ENCODE measurements at places on chromosomes 5 and 9. TPM values are rescaled to one million over a fixed set of nuclear protein-coding genes. Genes with fewer than 3 reads are reported as not detected.
A peak's percentile ranks its signal among the peaks of the same experiment; 100 is the strongest.

GRHPR gene
- total RNA-seq, result 90.7 TPM

CCDC107 gene
- total RNA-seq, result 28.0 TPM

GRCh38 chr5:98258939-98259338, 514.5 kb upstream of the RGMB start:
- no peak for DNase-seq

IRX2 gene
- 0.13 TPM for total RNA-seq

- DNase-seq, result no peak
These were observed 7.8 kb downstream of the TOR1B start for GRCh38 chr9:129810788-129811187.

GRCh38 chr9:98104445-98104881, 14.6 kb downstream of the TRIM14 start:
- no peak for DNase-seq

DNA sequence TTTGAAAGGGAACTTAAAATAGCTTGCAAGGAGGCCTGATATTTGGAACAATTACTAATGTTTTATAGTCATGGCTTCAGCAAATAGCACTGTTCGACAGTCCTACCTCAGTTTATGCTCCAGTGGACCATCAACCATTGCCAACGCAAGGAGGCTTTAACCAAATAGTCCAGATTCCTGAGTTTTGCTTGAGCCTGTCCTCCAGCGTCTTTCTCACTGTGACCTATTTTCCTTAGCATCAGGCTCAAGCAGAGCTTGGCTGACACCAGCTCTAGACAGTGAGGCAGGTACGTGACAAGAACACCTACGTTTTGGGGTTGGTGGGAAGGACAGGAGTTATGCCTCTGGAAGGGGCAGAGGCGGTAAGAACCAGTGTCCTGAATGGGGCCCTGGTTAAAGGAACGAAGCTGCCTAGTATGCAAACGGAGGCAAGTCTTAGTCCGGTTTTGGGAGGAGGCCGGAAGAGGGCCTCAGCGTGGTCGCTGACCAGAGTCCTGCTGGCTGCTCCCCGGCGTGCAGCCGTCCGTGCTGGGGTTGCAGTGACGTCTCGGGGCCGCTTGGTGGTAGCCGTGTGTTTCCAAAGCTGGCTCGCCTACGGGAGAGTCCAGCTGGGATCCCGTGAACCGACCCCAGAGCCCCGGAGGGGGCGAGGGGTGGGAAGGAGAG, 998 bp upstream of the FGF18 start:
- DNase-seq, result peak; percentile 88

DNA sequence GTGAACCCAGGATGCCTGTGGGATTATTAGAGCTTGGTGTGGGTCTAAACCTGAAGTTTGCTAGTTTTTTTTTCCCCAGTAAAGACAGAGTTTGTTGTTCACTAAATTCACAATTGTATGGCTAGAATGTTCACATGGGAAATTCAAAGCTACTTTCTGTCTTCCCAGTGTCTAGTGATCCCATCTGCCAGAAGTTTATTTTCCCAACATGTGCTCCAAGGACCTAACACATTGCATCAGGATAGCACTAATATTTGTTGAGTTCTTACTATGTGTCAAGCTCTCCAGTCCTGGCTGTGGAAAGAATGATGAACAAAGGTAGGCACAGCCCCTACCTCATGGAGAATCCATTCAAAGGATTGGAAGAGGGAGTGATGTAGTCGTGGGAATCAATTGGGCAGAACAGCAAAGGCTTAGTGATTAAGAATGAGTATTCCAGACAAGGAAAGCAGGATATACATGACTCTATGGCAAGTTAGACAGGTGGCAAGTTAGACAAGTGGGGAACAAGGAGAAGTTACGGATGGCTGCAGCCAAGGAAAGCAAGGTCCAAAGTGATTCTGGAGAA, 521.5 kb upstream of the WWC1 start:
- no peak for DNase-seq

DNA sequence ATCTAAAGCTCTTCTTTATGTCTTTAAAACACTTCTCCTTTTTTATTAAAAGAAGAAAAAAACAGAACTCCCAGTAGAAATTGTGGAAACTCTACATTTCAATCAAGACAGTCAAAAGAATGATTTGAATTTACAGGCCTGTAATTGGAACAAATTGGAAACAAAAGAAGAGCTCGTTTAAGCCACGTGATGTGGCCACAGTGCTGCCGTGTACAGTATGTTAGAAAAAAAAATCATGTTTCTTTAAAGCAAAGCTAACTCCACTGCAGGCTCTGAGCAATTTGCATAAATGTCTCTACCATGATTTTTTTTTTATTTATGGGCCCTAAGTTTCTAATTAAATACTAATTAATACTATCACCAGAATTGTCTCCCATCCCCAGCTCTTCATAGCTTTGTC, 325.6 kb downstream of the ZSWIM6 start:
- no peak for DNase-seq

TAF11L9 gene
- not detected for total RNA-seq

SLC35D2 gene
- 30.3 TPM for total RNA-seq

MYMK gene
- not detected for total RNA-seq

RAB3C gene
- total RNA-seq, result 6.1 TPM

- DNase-seq, result no peak
These were observed 7.8 kb upstream of the MTMR12 start for GRCh38 chr5:32320576-32320975.

GAS1 gene
- 47.5 TPM for total RNA-seq
